ENCODE measurements at places on chromosomes 3 and 15. TPM values are rescaled to one million over a fixed set of nuclear protein-coding genes. Genes with fewer than 3 reads are reported as not detected.

Gene KCNH8
- total RNA-seq = 0.41 TPM

Gene GTPBP8
- total RNA-seq = 12.3 TPM

Gene IQCF5
- total RNA-seq = not detected

Gene ADAMTS7
- 9.1 TPM for total RNA-seq

Gene CTXN2
- not detected for total RNA-seq

Gene AHSG
- not detected for total RNA-seq

Gene CHRNA7
- 0.75 TPM for total RNA-seq

Gene CP
- 3.4 TPM for total RNA-seq

Gene PPP1R14D
- total RNA-seq = 1.3 TPM

Gene GOLGA8J
- total RNA-seq = not detected

Gene BFSP2
- total RNA-seq = not detected

Gene ZWILCH
- total RNA-seq = 4.6 TPM

Gene SLC27A2
- total RNA-seq = 0.96 TPM

Gene USP19
- total RNA-seq = 63.9 TPM

Gene HRG
- total RNA-seq = not detected

Gene FAM240A
- total RNA-seq = not detected

Gene TAGLN3
- not detected for total RNA-seq

Gene CHRM5
- not detected for total RNA-seq

Gene GRM2
- 0.49 TPM for total RNA-seq

Gene EIF5A2
- 4.1 TPM for total RNA-seq

Gene SYNPR
- not detected for total RNA-seq

Gene RTP4
- total RNA-seq = 5.6 TPM

Gene CHRNA5
- total RNA-seq = 1.2 TPM

Gene TPRG1
- total RNA-seq = 22.3 TPM

Gene ACAD11
- total RNA-seq = 19.1 TPM

Gene ALPK3
- total RNA-seq = 21.0 TPM

Gene C3orf49
- not detected for total RNA-seq

Gene TM4SF4
- total RNA-seq = 0.49 TPM
